Suppressor macrophage treated with lipopolysaccharide for 1 hour (primary cell): ENCODE measurements at places on chromosomes 3 and 15.

DNA sequence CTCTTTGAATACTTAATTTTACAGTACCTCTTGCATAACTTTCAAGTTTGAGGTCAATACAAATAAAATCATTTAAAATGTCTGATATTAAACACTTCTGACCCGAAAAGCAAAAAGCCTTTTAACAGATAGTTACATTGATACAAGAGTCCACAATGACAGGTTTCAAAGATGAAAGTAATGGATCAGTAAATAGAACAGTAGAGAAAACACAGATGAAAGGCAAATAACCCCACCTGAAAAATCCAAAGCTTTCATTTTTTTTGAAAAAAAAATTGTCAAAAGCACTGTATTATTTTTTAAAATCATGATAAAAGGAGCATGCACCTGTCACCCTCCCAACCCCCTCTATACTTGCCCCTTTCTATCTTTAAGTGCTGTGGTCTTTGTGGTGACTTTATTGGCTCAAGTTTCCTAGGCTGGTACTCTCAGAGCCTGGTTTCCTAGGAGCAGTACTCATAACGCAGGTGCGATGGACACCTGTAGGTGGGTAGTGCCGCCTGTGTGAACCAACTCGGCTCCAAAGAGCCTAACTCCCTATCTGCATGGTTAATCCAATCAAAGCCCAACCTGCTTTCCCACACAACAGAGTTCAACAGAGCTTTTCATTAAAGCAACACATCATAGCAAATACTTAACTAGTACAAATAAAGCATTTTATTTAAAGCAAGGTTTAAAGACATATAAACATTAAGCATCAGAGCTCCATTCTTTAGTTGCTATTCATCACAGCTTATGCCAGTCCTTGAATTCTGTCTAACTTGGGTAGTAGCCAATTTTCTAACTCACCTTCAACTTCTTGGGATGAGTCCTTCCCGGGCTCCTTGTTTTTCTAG is 32.2 kb downstream of the LIPC start:
- no peak for DNase-seq

DNA sequence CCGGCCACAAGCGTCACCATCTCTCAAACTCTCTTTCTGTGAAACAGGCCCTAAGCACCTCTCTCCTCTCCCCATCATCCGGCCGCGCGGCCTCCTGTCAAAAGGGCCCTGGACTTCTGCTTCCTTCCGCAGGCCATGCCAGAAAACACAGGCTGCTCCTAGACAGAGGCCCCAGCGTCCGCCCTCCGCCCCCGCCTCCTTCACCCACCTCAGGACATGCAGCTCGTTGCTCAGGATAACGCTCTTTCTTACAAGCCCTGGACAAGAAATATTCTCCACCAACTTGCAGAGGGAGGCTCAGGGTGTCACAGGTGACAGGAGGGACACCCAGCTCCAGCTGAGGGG is 212.0 kb downstream of the XXYLT1 start:
- DNase-seq: peak; percentile 15

DNA sequence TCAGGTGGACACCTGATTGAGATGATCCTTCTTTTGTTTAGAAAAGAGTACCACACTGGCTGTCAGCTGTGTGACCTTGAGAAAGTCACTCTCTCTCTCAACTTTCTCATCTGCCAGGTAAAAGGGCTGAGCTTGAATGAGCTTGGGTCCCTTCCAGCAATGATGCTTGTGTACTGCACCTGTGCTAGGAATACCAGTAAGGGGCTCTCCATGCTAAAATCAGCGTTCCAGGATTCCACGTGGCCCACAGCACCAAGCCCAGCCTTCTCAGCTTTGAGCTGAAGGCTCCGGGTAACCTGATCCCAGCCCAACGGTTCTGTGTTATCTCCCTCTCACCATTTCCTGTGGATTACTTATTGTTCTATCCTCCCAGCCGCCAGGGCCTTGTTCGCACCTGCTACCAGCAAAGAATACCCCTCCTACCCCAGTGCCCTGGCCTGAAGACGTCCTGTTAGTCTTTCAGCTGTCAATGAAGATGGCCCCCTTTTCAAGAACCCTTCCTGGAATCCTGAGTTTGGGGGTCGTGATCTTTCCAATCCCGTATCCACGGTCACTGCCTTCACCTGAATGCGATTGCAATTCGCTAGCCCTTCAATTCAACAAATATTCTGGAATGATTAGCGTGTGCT is 54.2 kb upstream of the CGNL1 start:
- no peak for DNase-seq

DNA sequence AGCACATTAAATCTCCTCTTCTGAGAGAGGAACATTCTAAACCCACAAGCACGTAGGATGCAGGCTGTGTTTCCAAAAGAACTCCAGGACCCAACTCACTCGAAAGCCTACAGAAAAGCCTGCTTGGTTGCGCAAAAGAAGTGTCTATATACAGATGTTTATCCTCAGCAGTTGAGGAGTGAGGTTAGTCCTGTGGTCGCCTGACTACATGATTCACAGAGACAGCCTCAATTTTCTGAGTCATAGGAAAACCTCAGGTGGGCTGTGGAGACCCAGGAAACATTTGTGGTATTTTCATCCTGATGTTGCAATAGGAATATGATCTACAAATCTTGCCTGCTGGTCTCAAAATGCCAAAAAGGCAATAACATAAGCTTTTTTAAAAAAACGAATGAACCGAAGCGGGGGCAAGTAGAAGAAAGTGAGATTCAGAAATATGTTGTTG is 183.8 kb upstream of the THRB start:
- DNase-seq: peak; percentile 71

DNA sequence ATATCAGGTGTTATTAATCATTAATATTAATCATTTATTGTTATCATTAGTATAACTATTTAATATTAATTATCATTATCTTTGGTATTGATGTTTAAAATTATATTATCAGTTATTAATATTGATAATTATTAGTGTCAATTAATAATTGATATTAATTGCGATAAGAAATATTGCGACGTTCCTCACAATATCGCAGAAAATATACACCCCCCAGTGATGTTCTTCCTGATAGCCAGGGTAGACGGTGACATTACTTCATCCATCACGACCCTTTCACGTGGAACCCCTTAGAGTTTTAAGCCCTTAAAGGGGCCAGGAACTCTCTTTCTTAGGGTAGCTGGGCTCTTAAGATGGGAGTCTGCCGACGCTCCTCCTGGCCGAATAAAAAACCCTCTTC is 98.6 kb upstream of the OSBPL11 start:
- DNase-seq: no peak

DNA sequence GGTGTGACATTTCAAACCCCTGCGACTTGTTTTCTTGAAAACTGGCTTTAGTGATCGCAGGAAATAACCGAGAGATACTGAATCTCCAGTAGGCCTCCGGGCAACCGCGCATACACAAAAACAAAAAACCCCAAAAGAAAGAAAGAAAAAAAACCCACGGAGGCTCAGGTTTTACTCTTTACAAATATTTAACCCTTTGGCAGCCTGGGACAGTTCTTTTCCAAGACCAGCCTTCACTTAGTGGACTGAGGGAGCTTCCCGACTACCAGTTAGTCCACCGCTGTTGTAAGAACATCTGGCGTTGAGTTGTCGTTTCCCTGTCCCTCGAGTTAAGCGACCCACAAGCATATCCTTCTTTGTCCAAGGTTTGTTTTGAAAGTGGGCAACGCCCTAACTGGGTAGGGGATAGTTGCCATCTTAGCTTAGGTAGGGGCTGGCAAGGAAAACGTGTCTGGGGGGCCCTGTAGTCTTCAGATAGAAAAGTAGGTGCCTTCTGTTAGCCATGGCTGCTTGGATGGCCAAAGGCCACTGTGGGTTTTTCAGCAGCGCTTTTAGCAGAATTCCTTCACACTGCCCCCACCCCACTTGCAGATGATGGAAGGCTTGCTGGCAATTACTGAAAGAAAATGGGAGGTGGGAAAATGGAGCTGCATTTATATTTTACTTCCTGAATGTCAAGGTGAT is 6.9 kb downstream of the ISL2 start:
- DNase-seq: no peak

GRCh38 chr3:8278448-8278847 is 223.2 kb upstream of the LMCD1 start:
- peak; percentile 26 for DNase-seq

DNA sequence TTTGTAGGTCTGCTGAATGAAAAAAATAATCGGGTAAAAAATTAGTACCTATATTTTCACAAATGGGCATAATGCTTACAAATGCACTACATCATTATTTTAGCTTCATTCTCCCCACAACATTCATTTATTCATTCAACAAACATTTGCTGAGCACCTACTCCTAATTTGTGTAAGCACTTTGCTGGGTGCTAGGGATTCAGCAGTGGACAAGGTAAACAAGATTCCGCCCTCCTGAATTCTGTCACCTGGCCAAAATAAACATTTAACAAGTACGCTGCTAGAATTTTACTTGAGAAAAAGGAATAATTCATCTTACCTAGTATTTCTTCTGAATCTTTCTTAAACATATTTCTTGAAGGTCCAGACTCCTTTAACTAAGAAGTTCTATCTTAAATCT is 72.1 kb downstream of the TIGIT start:
- DNase-seq: no peak
